CD4-positive, alpha-beta T cell treated with Interferon gamma for 1 hour (primary cell): ENCODE measurements at places on chromosomes 16 and 17.

GRCh38 chr17:14048169-14048568, 21.1 kb upstream of the COX10 start:
- DNase-seq = no peak

DNA sequence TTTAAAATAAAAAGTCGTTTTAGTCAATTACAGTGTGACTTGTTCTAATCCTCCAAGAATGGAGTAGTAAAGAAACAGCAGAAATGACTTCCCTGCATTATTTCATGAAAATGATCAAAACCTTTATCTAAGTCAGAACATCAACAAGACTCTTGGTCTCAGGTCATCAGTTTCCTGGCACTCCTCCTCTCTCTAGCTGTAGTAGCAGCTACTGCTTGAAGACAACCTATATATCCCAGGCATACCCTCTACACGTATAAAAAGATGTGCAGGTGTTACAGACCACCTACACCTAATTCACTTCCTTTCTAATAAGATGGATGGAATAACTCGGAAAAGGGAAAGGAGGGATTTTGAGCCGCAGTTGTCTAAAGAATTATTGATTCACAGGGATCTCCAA, 1.6 kb upstream of the FBF1 start:
- no peak for DNase-seq

GRCh38 chr16:11245988-11246387, 10.0 kb downstream of the SOCS1 start:
- no peak for DNase-seq

DNA sequence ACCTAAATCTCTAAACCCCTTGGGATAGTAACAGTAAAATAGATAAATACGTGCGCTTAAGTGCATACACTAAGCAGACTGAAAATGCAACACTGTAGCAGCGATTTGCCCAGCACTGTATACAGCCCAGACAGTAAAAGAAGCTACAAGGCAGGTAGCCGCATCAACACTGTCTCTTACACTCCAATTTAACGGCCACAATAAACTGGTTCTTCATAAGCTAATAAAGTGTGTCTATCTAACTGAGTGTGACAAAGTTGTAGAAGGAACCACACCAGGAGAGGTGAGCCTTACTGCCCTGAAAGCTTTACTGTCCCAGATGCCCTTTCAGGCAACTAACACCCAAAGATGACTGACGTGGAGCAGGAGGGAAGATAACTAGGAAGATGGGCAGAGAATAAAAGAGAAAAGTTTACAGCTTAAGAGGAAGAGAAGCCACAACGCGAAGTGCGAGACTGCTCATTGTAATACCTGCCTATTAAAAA, 847 bp downstream of the ZDHHC7 start:
- no peak for DNase-seq

- DNase-seq = no peak
These were observed 284.4 kb downstream of the FOXL1 start for GRCh38 chr16:86862595-86863280.

DNA sequence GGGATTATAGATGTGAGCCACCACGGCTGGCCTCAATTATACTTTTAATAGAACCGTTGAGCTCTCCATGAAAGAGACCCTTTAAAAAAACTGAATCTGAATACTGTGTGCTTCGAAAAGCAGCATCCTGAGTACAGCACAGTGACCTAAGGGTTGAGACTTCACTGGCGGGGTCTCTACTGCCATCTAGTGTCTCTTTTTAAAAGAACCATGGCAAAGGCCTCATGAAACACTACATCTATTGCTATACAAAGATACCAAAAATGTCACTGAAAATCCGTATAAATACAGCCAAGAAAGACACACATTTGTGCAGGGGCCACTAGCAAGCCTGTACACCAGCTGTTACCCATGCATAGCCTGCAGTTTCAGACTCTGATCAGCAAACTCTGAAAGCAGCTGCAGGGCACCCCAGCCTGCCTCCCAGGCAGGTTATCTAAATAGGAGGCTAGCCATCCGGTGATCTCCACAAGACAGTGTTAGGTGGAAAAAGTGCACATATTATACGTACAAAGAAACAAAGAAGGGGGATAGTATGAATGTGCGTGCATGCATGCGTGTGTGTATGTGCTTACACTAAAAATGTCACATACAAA, 35.3 kb downstream of the NPLOC4 start:
- peak; percentile 37 for DNase-seq
